ENCODE measurements at places on chromosomes 7 and 10.

DNA sequence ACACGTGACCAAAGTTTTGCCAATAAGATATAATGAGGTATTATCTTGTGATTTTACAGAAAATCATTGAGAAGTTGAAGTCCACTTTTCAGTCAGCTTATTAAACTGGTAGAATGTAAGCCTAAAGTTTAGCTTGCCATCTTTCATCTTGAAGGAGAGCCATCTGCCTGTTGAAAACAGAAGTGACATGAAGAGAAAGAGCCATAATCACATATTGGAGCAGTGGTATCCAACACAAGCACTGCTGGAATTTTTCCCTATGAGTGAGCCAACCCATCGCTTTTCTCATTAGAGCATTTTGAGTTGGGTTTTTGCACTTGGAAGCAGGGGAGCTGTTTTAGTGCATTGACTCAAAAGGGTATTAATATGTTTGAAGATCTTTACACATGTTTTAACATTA is 117.6 kb upstream of the FERD3L start:
- no peak for DNase-seq

- no peak for DNase-seq
Observed at GRCh38 chr7:151336027-151336708, 5.4 kb upstream of the NUB1 start.

GRCh38 chr10:46216836-46217751 is 69.7 kb upstream of the ANTXRL start:
- DNase-seq, result no peak

GRCh38 chr10:126122881-126123280 is 226.5 kb downstream of the FANK1 start:
- DNase-seq, result no peak

DNA sequence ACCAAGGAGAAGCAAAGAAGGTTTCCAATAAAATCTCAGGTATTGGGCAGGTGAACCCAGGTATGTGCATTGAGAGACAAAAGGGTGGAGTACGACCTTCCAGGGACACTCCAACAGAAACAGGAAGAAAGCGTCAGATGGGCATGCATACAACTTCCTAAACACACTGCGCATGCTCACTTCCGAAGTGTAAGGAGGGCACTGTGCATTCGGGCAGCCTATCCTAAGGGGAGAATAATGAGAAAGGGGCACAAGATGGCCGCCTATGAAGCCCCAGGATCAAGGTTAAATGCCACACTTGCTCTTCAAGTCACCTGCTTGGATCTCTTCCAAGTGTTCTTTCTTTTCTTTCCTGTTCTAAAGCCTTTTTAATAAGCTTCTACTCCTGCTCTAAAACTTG is 39.4 kb upstream of the PRSS1 start:
- DNase-seq, result no peak

GRCh38 chr10:18665815-18666558 is 6.8 kb downstream of the ARL5B start:
- no peak for DNase-seq

DNA sequence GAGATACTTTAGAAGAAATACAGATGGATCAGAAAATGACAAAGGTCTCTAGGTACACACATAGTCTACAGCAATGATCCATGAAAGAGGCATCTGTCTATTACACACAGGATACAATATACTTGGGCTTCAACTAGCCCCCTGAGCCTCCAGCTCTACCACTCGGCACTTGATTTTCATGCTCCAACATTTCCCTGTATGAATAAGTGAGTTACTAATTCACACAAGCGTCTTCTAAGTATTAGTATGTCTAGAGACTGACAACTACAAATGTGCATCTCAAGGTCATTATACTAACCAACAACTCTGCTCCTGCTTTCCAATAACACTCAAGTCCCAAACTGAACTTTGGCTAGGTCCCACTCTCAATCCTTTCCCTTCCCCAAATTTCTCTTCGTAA is 8.3 kb downstream of the FAM204A start:
- DNase-seq, result no peak

GRCh38 chr7:37916673-37917660 is at the start of gene SFRP4:
Gene SFRP4, minus strand, starts transcription at chr7:37916817. Its CDS starts 280 bp downstream, at chr7:37916537.
- peak; percentile 43 for DNase-seq

DNA sequence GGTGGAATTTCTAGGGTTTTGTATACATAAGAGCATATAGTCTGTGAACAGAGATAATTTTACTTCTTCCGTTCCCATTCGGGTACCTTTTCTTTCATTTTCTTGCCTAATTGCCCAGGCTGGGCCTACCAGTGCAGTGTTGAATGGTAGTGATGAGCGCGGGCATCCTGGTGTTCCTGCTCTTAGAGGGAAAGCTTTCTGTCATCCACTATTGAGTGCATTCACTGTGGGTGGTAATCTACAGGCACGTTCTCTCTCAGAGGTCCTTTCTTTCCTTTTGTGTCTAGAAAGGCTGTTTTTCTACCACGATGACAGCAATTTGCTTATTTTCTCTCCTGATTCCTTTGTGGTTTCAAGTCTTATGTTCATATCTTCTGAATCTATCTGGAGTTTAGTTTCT is 65.0 kb downstream of the INPP5A start:
- DNase-seq, result no peak

DNA sequence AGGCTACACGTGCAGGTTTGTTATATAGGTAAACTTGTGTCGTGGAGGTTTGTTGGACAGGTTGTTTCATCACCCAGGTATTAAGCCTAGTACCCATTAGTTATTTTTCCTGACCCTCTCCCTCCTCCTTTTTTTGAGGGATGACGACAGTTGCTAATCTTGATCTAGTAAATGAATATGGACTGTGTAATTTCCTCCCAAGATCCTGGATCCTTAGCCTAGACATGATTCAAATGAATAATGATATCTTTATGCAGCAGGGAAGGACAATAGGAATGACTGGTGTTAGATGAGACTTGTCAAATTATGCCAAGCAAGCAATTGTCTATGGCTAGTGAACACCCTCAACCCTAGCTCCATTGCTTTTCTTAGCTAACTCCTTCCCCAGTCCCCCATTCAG is 156.2 kb downstream of the PLPP4 start:
- no peak for DNase-seq

DNA sequence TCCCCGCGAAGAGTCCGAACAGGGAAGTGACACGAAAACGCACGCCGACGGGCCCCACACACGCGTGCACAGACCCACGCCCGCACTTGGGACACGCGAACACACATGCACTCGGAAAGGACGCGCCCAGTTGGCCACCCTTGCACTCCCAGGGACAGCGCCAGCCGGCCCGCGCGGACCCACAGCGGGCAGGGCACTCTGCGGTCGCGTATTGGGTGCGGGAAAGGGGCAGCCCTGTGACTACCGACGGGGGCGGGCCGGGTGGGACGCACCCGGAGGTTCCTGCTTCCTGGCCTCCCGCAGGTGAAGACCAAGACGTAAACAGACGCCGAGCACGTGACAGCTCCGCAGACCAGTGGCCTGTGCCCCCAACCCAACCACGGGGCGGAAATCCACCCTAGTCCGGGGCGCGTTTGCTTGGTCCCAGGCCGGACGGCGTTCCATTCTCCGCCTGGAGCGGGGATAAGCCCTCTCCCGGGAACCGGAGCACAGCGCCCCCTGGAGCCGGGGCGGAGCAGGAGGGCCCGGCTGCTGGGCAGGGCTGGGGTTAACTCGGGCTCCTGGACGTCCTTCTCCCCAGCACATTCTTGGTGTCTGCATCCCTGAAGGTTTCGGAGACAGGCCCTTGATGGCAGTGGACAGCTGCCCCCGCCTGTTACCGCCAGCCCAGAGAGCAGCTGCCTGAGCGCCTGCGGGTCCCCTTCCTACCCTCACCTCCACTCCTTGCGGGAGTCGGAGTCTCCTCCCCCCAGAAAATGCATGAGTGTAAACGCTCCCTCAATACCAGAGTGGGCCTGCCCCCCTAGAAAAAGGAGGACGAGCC is 2.0 kb upstream of the LZTS2 start:
- peak; percentile 84 for DNase-seq

GRCh38 chr7:24038993-24039392 is 245.0 kb upstream of the NPY start:
- DNase-seq, result peak; percentile 89

DNA sequence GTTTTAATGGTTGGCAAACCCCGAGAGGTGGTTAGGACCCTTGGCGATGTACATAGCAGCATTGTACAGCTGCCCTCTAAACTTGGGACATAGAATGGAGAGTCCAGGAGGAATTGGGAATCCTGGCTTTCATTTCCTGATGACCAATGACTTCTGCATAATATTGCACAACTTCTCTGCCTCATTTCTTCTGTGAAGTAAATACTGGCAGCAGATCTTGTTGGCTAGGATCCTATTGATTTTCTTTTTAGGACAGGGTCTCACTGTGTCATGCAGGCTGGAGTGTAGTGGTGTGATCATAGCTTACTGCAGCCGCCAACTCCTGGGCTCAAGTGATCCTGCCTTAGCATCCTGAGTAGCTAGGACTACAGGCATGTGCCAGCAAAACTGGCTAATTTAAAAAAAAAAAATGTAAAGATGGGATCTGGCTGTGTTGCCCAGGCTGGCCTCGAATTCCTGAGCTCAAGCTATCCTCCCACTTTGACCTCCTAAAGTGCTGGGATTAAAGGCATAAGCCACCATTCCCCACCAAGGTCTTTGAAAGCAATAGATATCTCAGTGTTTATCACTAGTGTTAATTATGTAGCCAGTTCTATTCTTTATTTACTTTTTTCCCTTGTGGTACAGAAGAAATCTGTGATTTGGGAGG is 58.1 kb downstream of the PODXL start:
- DNase-seq, result no peak

GRCh38 chr10:1310271-1310789 is 254.1 kb downstream of the WDR37 start:
- DNase-seq, result no peak

- no peak for DNase-seq
Observed at GRCh38 chr10:122341141-122341810, 33.2 kb upstream of the PLEKHA1 start.

GRCh38 chr10:132293813-132294520 is 13.8 kb downstream of the STK32C start:
- no peak for DNase-seq

DNA sequence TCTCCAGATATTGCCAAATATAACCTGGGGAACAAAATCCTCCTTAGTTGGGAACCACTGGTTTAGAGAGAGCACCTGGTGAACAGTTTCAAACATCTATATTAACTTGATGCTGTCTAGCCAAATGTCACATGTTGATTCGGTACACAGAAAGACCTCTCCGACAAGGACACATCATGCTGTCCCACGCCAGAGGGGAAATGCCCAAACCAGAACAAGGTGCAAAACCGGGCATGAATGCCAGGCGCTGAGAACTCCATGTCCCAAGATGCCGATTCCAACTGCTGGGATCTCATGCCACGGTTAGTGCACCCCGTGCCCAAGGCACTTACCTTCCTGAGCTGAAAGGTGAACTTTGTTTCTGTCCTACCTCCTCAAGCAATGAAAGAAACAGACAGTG is 100.8 kb downstream of the SFMBT2 start:
- DNase-seq, result no peak

DNA sequence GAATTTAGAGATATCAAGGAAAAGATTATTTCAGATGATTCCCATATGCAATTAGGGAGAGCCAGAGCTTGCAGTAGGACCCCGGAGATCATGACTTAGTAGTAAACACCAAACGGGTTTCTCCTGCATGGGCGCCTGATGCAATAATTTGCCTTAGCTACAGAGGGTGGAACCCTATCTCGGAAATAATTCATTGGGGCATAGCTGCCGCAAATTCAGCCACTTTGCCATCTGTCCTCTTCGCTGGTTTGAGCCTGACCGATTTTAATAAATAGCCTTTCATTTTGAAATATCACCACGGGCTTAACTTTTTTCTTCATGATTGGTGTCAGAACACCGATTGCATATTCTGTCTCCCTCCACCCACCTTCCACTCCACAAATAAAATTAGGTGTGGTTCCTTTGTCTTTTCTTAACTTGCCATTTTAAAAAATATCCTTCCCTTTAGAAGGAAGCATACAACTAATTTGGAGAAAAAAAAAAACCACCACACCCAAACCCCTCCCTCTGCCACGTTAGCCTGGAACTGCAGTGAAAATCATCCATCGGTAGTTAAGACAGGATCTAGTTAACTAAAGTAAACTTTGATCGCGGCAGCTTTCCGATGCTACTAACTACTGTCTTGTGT is 1.4 kb downstream of the GARS1 start:
- peak; percentile 11 for DNase-seq

DNA sequence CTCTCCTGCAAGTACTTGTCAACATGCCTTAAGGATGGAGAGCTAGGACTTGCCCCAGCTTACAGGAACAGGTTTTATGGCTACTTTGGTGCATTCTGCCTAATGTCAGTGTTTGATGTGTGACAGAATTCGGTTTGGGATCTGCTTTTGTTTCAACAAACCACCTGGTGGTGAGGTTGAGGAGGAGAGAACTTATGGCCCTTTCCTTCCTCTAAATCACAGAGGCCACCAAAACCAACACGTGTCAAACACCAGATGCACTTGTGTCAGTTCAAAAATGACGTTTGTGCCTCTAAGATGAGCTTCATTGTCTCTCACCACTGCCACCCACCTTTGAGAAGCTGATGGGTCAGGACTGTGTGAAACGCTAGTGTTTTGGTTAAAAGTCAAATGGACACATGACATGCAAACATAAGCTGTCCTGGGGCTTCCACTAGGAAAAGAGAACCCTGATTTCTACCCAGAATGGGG is 83.9 kb downstream of the OSBPL3 start:
- peak; percentile 56 for DNase-seq

DNA sequence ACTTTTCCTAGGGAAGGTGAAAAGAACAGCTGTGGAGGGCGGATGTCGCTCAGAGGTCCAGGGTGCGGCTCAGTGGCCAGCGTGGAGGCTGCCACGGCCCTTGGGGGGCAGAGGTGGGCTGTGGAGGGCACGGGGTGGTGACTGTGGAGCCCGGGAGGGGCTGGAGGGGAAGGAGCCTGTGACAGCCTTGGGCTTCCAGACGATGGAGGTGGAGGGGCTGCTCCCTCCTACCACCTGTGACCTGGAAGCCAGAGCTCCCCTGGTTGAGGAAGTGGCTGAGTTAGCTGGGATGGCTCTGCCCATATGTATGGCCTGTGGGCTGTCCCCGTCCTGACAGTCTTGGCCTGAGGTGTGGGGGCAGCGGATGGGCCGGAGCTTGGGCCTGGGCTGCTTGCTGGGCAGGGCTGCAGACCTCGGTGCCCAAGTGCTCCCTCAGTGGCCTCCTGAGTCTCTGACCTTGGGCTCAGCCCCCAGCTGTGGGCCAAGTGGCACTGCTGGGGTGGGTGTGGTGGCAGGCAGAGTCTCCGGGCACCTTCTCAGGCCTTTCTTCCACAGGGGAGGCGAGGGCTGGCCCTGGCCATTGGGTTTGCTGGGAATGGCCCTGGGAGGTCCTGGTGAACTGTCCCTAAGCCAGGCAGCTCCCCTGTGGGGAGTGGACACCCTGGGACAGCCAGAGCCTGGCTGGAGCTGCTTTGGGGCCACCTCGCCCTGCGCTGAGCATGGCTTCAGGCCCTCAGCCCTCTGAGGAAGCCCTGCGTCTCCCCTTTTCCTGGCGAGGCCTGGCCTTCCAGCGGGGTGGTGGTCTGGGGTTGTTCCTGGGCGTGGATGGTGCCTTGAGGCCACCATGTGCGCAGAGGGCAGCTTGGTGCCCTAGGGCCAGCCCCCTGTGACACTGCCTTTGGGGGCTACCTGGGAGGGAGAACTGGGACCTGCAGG is 3.9 kb downstream of the BRI3 start:
- no peak for DNase-seq

- no peak for DNase-seq
Observed at GRCh38 chr7:84105586-84105985, 89.0 kb downstream of the SEMA3A start.

Measured in SK-N-DZ (cell line).